CD8-positive, alpha-beta T cell (primary cell): ENCODE measurements at places on chromosomes 11 and 22.

DNA sequence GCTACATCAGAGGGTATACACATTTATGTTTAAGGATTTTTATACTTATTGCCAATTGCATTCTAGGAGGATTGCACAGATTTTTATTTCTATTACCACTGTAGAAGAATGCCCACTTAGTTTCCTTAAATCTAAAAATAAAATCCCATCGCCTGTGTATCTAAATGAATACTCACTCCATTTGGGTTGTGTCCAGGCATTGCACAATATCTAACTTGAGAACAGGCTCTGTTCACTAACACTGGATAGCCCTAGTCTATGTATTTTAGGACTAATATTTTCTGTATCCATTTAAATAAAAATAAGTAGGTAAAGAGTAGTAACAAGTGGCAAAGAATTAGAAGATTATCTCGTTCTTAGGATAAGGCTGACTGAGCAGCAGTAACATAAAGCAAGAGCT is 4.1 kb downstream of the C11orf52 start:
- DNase-seq, result no peak

- DNase-seq, result no peak
These were observed 66.4 kb downstream of the CTTN start for GRCh38 chr11:70464509-70465361.

GRCh38 chr11:70826541-70827335 is 425.6 kb downstream of the SHANK2 start:
- no peak for DNase-seq

GRCh38 chr11:124717421-124717785 is 22.3 kb upstream of the NRGN start:
- DNase-seq, result no peak

DNA sequence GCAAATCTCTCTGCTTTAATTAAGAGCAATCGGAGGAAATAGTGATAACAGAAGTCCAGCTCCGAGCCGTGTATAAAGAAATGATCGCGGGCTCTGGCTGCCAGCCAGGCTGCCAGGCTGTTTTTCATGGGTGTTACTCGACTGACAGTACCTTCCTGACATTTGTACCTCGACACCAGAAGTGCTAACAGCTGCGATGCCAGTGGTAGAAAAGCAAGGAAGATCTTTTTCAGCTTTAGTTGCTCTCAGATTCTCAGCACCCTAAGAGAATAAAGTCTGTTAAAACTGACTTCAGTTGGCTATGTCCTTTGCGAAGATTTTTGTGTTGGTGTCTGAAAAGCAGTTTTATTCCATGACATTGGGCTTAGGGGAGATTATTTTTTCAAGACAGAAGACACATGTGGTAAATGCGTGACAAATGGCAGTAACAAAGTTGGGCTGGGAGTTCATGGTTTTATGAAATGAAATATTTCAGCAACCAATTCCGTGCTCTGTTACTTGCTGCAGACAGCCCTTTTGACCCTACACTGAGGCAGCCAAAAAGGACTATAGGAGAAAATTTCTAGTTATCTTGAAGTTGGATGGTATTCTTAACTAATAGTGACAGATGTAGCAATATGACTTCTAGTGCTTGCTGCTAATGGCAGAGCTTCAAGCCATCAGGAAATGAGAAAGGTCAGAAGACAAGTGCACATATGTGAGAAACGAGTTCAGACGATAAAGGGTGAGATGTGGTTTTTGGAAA is 296.2 kb downstream of the CNTN5 start:
- DNase-seq, result no peak

DNA sequence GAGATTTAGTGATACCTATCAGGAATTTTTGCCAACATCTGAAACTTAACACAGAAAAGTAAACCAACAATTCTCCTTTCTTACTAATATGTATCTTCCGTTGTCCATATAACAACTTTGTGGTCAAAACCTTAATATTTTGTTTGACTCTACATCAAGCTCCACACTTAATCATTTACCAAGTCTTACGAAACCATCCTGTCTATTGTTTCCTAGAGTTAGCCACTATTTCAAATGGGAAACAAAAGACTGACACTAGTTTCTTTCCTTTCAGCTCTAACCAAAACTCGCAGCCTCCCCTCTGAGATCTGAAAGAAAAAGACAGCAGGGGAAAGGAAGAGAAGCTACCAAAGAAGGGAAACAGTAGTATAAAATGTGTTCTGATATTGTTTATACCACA is 26.5 kb upstream of the PRDM10 start:
- no peak for DNase-seq

DNA sequence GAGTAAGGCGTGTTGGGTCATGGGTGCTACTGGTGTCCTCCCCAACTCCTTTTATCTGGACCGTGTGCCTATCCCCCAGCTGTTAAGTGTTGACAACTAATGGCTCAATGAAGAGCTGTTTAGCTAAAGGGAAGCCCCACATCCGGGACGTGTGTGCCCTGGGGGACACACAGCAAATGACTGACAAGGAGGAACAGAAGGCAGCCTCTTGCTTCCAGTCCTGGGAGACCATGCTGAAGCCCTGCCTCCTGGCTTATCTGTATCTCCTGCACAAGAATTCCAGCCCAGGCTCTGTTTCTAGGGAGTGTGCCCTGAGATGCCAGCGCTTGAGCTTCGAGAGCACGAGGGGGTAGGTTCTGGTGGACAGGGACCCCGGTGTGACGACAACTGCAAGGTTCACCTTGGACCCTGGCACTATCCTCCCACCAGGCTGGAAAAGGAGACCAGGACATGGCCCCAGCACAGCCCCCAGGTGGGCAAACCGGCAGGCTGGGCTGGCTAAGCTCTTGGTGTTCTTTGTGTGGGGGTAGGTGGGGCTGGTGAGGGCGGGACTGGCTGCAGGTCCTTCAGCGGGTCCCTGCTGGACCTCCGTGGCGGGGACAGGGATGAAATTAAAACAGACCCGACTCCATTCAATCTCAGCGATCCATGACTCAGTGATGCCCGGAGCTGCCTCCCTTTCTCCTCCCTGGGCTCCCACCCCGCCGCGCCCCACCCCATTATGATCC is 21.0 kb downstream of the ASCL2 start:
- DNase-seq, result no peak

GRCh38 chr22:48955351-48956311 is 872.0 kb downstream of the BRD1 start:
- DNase-seq, result no peak

DNA sequence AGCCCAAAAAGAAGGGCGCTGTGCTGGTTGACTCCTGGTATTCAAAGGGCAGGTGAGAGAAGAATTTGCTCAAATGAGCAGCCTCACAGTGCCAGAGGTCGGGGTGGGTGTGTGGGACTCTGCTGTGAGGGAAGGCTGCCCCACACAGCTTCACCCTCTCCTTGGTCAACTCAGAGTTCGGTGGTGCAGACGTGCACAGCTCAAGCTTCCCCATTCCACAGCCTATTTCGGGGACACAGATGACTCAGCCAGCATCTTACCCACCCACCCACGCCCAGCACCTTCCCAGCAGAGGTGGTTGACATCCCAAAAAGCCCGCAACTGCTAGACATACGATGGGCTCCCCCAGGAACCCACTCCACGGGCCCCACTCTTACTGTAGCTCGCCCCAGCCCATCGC is 46.5 kb upstream of the CCND1 start:
- DNase-seq, result no peak

DNA sequence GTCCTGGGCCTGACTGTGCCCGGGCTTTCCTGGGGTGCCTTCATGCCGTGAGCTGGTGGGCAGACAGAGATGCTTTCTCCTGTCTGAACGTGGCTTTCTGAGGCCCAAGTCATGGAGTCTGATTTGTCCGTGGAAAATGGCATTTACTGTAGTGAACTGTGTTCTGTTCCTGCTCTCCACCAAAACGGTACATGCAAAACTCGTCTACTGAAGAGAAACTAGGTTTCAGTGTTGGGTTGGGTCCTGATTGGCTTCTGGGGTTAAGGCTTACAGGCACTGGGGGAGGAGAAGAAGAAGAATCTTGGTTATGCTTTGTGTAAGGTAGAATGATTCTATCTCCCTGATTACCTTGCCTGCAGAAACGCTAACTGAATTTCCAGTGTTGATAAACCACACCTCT is 541.7 kb downstream of the NTM start:
- DNase-seq, result no peak

- no peak for DNase-seq
These were observed 90.0 kb downstream of the SBF2 start for GRCh38 chr11:10204021-10204420.

DNA sequence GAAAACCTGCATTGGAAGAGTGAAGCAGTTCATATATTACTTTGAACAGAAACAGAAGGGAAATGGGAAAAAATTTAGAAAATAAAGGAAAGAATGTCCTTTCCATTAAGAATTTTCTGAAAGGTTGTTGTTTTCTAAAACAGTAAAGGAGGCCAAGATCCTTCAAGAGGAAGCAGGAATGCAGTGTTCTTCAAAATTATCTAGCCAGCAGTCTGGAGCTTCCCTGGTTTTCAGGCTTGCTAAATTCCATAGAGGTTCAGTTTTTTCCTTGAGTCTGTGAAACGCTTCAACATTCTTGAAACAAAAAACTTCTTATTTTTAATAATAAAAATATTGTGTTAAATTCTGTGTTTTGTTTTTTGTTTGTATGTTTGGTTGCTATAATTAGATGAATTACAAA is 189.0 kb upstream of the ANO3 start:
- DNase-seq, result no peak

DNA sequence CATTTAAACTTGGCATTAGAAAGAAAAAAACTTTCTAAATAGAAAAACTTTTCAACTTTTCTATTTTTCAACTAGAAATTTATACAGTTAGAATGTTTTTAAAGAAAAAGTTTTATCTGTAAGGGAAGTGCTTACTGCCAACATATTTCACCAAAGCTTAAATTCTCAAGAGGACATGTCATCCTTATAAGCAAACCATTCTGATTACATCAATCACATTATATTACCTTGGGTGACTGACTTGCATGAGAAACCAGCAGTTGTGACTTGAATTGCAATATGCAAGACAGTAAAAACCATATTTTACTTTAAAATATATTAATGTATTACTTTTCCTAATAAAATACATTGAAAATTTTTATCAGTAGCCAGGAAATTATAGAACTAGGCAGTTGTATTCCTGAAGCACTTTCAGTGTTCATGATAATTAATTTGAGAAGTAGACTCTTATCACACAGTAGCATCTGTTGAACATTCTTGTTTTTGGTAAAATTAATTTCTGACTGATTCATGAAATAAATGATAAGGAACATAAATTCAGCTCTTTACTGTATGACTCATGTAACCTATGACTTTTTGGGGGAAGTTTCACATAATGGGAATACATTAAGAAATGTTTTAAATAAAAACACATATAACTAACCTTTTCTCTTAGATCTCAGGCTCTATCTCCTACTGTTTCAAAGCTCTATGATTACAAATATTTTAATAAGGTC is 345.0 kb upstream of the CCDC179 start:
- no peak for DNase-seq

GRCh38 chr11:119363081-119363850 is 16.8 kb upstream of the MFRP start:
- no peak for DNase-seq

GRCh38 chr11:7077101-7077500 is 11.7 kb upstream of the RBMXL2 start:
- no peak for DNase-seq

DNA sequence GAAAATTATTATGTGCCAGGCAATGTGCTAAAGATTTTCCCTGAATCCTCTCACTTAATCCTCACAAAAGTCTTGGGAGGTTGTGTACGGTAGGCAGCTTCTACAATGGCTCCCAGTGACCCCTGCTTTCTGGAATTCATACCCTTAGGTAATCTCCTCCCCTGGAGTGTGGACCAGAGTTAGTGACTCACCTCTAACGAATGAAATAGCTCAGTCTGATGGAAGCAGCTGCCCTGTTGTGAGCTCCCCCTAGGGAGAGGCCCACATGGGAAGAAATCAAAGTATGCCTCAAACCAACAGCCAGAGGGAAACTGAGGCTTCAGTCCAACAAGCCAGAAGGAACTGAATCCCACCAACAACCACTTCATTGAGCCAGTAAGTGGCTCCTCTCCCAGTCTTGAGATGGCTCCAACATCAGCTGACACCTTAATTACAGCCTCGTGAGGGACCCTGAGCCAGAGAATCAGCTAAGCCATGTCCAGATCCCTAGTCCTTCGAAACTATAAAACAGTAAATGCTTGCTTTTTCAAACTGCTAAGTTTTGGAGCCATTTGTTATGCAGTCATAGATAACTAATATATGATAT is 98.9 kb upstream of the ISX start:
- DNase-seq, result no peak

GRCh38 chr22:34326901-34327300 is 406.6 kb upstream of the LARGE1 start:
- no peak for DNase-seq

- no peak for DNase-seq
These were observed 65.2 kb downstream of the DGCR2 start for GRCh38 chr22:19056951-19057401.

- no peak for DNase-seq
These were observed 2.5 kb upstream of the EED start for GRCh38 chr11:86241956-86242535.

DNA sequence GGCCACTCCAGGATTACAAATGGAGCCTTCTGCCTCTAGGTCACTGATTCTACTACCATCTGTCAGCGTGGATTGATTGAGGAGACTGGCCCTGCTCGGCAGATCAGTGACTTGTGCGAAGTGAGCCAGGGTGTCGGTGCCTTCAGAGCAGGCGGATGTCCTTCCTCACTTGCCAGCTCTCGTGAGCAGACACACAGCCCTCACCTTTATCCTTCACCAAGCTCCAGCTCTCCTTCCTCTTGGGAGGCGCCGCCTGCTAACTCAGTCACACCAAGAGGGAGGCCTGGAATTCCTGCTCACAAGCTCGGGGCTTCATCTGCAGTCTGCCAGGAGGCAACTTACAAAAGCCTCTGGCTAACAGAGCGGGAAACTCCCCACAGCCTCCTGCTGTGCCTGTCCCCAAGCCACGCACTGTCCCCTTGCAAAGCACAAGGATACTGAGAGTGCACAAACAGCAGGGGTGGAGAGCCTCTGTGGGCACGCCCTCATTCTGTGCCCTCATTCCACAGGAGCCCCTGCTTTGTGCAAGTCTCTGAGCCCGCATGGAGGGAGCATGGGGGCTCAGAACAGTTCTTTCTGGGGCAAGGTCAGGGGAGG is 3.5 kb upstream of the TCF20 start:
- DNase-seq, result no peak

GRCh38 chr11:3225159-3225758 is 6.6 kb upstream of the MRGPRG start:
- no peak for DNase-seq

GRCh38 chr11:40291741-40292140 is 1167.7 kb downstream of the LRRC4C start:
- no peak for DNase-seq

DNA sequence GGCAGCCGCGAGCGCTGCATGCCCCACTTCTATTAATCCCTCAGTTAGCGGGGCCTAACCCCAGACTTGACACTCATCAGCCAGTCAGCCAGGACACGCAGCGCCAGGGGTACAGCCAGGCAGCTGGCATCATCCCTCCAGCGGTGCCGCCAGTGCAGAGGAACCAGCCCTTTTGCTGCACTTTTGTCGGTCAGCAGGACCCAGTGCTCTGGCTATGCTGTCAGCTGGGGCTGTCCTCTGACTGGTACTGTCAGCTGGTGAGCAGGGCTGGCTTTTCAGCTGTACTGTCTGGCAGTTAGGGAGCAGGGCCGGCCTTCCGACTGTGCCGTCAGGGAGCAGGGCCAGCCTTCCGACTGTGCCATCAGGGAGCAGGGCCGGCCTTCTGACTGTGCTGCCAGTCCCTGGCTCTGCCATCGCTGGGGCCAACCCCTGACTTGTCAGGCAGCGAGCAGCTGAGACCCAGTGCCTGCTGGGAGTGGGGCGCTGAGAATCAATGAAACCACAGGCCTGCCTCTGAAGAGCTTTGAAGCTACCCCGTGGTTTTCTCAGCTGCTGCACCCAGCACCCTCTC is 115.4 kb downstream of the KIAA1671 start:
- peak; percentile 95 for DNase-seq

GRCh38 chr22:48711031-48711431 is 1116.6 kb downstream of the BRD1 start:
- DNase-seq, result no peak
